ENCODE measurements at places on chromosomes 1 and 21. TPM values are rescaled to one million over a fixed set of nuclear protein-coding genes. Genes with fewer than 3 reads are reported as not detected.

SLC35F3 gene
- 0.66 TPM for total RNA-seq

DYNLT5 gene
- 1.4 TPM for total RNA-seq

GRCh38 chr1:48823168-48823567 is 46.5 kb upstream of the BEND5 start:
- H3K27me3 ChIP-seq: no peaks in the 10 kb centered on the region
- DNase-seq: peak; percentile 89
- peaks cover 2% of the 10 kb centered on the region for H3K4me1 ChIP-seq
- no peaks in the 10 kb centered on the region for H3K36me3 ChIP-seq

DNA sequence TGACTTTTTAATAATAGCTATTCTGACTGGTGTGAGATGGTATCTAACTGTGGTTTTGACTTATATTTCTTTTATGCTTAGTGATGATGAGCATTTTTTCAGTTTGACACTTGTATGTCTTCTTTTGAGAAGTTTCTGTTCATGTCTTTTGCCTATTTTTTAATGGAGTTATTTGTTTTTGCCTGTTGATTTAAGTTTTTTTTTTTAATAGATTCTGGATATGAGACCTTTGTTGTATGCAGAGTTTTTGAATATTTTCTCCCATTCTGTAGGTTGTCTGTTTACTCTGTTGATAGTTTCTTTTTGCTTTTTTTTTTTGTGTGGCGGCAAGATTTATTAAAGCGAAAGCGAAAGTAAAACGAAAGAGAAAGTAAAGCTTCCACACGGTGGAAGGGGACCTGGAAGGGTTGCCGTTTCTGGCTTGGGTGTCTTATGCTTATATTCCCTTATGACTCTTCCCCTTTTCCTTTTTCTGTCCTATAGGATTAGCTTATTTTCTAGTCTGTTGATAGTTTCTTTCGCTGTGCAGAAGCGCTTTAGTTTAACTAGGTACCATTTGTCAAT is 67.6 kb downstream of the TBX19 start:
- no peaks in the 10 kb centered on the region for H3K4me1 ChIP-seq
- DNase-seq: no peak
- no peaks in the 10 kb centered on the region for H3K27me3 ChIP-seq
- H3K4me3 ChIP-seq: peak overlapping the region; percentile 67
- H3K36me3 ChIP-seq: no peaks in the 10 kb centered on the region
- no peak overlapping the region for H3K27ac ChIP-seq

DNA sequence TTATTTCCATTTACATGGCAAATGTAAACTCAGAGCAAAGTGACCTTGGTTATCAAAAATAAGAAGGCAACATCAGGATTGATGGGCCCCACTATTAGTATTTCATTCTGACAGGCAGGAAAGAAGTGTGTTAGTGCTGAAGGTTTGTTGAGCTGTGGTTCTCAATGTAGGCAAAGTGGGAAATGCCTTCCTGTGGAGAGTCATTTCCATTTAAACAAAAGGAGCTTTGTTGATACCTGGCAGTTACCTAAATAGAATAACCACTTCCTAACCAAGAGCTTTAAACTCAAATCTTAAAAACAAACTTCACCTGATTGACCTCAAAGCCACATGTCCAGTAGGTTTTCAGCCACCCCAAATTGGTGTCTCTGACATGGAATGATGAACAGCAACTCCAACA is 579.9 kb upstream of the BEND5 start:
- H3K27me3 ChIP-seq: no peaks in the 10 kb centered on the region
- H3K27ac ChIP-seq: no peak overlapping the region
- no peak overlapping the region for H3K4me3 ChIP-seq
- H3K36me3 ChIP-seq: no peaks in the 10 kb centered on the region
- H3K4me1 ChIP-seq: no peaks in the 10 kb centered on the region

All from kidney (tissue), 22 donors.